ENCODE measurements at places on chromosomes 12 and 14.

GRCh38 chr14:95102680-95103044 lies 54.7 kb downstream of the DICER1 start:
- DNase-seq, result no peak

DNA sequence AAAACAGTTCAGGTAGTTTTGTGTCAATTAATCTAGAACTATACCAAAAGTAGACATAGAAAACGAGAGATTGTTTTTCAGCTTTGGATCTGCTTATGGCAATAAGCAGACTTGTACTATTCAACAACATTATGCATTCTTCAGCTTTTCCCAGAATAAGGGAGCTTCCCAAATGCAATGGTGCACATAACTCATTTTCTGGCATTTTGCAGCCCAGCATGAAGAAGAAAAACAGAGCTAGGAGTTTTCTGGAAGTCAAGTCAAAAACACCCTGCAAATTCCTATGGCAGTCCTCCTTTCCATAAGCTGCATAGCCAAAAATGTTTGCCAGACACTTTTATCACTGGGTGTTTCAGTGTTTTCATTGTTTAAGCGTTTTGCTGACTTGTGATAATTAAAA lies 314.7 kb downstream of the NAV3 start:
- no peak for DNase-seq

- no peak for DNase-seq
Measured at GRCh38 chr14:102828151-102828550, 50.9 kb downstream of the TRAF3 start.

- DNase-seq, result no peak
Measured at GRCh38 chr12:71627438-71628002, 36.1 kb downstream of the ZFC3H1 start.

- no peak for DNase-seq
Measured at GRCh38 chr12:27965966-27966365, 6.6 kb downstream of the PTHLH start.

DNA sequence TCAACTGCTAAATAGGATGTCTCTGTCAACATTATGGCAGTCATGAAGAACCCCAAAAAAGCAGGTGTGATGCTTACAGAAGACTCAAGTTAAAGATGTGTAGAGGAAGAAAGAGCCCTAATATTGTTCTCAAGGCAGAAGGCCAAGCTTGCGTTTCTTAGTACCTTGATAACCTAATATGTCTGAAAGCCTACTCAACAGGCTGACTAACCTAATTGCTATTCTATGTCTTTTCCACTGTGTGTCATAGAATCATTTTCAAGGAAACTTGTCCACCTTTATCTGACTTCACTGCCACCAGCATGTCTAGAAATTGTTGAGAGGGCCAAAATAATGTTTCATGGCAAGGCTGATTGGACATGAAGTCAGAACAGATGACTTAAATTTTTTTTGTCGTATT lies 373.2 kb downstream of the BTG1 start:
- no peak for DNase-seq

GRCh38 chr12:123971770-123972456 lies 718 bp downstream of the CCDC92 start:
- DNase-seq, result peak; percentile 64

GRCh38 chr14:37142835-37143401 lies 29.5 kb downstream of the SLC25A21 start:
- peak; percentile 49 for DNase-seq

DNA sequence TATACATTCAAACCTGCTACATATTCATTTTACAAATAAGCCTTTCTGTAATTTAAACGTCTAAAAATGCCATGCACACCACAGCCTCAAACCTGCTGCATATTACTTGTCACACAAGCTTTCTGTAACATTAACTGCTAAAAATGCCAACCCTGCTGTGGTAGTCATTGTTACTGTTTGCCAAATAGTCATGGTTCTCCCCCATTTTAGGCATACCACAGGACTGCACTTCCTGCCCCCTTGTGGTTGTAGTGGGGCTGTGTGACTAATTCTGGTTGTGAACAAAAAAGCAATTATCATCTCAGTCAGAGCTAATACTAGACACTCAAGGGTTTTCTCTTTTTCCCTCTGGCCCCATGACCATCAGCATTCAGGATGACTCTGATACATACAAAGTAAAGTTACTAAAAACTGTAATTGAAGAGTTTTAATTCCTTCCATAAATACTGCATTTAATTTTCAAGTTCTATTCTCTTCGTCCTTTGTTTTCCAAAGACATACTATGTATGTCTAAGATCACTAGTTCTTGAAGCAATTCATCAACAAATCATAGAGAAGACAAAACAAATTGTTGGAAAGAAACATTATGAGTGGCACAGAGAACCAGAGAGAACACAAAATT lies 5.7 kb upstream of the SLC35F4 start:
- peak; percentile 60 for DNase-seq

GRCh38 chr14:49867831-49868719 lies 15.5 kb upstream of the NEMF start:
- peak; percentile 96 for DNase-seq

GRCh38 chr12:103301642-103302591 lies 193.9 kb downstream of the C12orf42 start:
- DNase-seq, result no peak

- no peak for DNase-seq
Measured at GRCh38 chr14:95956601-95957460, 80.2 kb downstream of the TUNAR start.

GRCh38 chr12:54306925-54307741 lies 6.3 kb upstream of the NFE2 start:
- peak; percentile 74 for DNase-seq

DNA sequence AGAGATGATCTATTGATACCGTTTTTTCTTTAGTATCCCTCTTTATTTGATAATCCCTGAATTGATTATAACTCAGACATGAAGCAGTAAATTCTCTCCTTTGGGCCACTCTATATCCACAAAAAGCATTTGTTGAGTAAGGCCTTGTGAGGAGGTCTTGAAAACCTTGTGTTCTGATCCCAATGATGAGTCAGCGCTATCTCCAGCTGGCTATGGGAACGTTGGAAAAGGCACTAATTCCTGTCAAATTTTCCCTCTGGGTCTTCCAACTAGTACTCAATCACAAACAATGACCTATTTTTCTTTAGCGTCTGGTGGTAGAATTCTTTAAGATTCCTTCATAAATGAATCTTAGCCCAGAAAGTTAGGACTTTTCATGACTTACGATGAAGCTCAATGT lies 168.4 kb upstream of the LRIG3 start:
- no peak for DNase-seq

- no peak for DNase-seq
Measured at GRCh38 chr12:100174495-100174894, 26.1 kb upstream of the ACTR6 start.

DNA sequence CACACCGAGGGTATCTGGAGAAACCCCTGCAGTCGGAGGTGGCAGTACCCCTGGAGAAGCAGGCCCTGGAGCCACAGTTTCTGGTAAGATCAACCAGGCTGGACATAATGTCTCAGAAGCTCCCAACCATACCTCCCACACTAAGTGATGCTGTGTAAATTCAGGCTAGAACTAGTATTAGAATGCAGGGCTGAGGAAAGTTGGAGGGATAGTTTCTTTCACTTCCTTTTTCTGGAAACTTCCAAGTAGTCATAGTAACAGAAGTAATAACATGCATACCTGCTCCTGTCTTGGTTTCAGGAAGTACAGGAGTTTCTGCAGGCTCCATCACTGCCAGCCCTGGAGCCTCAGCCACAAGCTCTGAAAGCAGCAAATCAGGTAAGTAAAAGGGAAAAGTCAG lies 228.1 kb upstream of the CNTN1 start:
- DNase-seq, result no peak

- peak; percentile 5 for DNase-seq
Measured at GRCh38 chr14:79325071-79325470, 886.2 kb downstream of the DIO2 start.

DNA sequence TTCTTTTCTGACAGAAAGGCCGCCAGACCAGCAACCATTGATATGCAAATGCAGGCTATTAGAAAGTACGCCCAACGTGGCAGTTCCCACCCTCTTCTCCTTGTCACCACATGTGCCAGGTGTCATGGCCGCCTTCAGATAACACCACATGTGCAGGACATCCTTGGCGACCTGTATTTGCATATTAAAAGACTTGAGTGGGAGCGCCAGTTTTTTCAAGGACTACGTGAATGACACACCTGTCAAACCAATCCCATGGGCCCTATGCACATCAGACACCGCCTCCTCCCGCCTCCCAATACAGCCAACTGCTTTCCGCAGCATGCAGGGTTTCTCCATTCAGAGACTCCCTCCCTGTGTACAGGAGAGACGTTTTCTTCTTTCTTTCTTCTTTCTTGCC lies 318.6 kb upstream of the FAR2 start:
- DNase-seq, result no peak

- no peak for DNase-seq
Measured at GRCh38 chr14:81550001-81550637, 16.5 kb upstream of the SEL1L start.

DNA sequence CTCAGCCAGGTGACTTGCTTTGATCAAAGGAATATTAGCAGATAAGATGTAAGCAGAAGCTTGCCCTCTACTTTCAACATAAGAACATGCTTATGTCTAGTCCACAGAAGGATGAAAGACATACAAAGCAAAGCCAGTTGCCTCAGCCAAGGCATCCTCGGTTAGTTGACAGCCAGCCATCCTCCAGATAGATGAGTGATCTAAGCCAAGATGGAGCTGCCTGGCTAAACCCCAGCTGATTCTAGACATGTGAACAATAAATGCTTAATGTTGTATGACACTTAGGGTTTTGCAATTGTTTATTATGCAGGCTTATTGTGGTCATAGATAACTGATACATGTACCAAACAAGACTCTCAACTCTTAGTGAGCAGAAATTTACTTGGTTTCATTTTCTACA lies 157.6 kb upstream of the TMTC2 start:
- DNase-seq, result no peak

DNA sequence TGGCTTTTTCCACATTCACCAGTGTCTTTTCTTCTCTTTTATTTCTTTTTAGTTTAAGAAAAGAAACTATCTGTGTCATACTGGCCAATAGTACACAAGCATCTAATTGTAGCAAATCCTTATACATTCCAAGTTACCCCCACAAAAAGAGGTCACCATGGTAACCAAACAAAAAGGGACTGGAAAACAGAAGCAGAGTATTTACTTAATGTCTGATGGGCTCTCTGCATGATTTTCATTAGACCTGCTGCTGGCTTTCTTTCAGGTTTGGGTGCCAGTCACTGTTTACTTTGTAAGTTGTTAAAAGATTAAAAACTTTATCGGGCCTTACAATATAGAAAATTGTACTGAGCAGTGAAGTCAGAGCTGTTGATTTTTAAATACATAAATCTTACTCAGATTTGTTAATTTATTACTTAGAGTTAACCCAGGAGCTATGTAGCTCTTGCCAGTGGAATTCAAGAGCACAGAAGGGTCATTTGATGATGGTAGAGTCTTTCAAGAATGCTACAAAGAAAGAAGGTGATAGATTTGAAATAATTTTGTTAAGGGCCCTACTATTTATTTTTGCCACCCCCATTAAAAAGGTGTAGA lies 123.9 kb downstream of the BRMS1L start:
- DNase-seq, result peak; percentile 2

GRCh38 chr14:72916174-72916573 lies 10.1 kb upstream of the DCAF4 start:
- no peak for DNase-seq

GRCh38 chr12:71804505-71804904 lies 35.1 kb upstream of the TBC1D15 start:
- no peak for DNase-seq

- peak; percentile 70 for DNase-seq
Measured at GRCh38 chr14:61090432-61091216, 109.6 kb downstream of the SLC38A6 start.

DNA sequence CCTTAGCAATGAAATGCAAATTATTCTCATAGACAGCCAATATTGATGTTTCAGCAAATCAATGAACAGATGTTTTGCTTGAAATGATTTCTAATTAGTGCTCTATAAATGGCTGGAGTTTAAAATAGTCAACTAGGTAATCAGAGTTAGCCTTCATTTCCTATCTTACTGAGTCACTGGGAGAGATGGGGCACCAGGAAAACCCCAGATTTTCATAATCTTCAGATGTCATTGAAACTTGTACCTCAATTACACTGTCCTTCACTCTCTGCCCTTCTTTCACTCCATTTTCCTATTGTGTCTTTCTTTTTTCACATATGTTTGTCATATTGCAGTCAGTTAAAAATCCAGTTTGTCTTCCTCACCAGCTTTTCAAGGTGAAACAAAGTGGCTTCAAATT lies 92.7 kb downstream of the C12orf75 start:
- DNase-seq, result no peak

DNA sequence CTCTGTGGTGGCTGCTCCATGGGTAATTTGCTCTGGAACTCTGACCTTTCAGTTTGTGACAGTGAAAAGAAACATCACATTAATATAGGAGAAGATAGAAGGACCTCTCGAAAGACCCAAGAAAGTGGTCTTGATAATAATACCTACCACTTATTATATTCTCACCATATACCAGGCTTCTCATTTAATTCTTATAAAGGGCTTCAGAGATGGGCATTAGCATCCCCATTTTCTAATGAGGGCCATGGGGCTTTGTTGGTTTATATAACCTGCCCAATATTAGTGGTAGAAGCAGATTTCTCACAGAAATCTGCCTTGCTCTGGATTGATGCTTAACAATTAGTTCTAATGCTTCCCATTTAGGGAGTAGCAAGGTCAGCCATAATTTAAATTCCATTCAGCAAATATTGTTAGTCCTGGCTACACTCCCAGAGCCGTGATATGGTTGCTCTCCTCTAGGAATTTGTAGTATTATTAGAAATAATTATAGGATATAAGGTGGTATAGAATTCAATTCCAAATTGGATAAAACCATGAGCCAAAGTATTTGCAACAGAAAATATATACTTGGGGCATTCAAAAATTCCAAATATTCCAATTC lies 7.4 kb upstream of the AMIGO2 start:
- peak; percentile 75 for DNase-seq

DNA sequence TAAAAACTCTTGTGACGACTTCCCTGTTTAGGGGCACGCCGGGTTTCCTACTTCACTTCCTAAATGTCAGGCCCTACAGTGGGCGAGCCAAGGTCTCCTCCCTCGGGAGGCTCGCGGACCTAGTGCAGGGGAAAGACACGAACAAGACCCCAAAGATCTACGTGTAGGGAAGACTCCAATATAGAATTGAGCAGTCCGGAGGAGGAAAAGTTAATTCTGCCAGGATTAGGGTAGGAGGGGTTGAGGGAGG lies 564 bp downstream of the ATXN3 start:
- no peak for DNase-seq

GRCh38 chr12:80041692-80042091 lies 57.6 kb upstream of the OTOGL start:
- DNase-seq, result peak; percentile 65

DNA sequence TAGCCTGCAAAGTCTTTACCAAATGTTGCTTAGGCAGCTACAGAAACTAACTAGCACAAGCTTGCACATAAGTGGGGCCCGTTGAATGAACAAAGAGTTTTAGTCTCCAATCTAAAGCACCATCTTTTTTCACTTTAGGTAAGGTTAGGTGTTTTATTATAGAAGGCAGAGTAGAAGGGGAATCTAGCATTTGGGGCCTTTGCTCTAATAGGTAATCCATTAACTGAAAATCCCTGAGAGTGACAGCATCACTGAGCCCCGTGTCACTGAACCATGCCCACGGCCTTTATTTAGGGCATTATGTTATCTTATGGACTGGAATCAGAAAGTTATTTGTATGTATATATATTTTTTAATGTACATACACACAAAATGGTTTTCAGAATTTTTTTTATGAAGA lies 25.1 kb downstream of the CPNE8 start:
- DNase-seq, result no peak

All from choroid plexus epithelial cell (primary cell).